ENCODE measurements at places on chromosomes 13 and 19.

DNA sequence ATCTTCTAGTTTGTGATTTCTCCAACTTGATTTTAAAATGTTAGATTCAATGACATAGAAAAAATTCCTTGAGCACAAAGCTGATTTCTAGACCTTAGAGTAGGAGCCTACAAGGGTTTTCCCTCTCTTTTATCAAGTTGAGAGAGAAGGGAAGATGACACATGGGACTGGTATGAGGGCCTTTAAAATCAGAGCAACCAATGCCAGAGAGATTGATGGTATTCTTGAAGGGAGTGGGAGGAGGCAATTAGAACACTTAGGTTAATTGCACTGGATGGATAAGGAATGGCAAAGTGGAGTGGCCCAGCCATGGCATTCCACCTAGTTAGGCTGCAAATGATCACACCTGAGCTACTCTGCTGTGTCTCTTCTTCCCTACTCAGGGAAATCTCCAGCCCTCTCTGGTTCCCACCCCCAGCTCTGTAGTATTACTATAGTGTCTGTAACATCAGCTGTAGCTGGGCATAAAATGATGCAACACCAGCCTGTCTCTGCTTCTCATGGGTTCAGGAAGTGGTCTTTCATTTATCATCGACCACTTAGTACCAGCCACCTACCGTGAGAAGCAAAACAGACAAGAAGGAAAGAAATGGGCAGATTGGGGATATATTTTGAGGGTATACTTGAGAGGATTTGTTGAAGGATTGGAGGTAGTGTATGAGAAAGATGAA is 333.6 kb downstream of the DLEU7 start:
- DNase-seq = no peak

GRCh38 chr13:110665491-110666254 is 40.2 kb downstream of the CARS2 start:
- DNase-seq = no peak

DNA sequence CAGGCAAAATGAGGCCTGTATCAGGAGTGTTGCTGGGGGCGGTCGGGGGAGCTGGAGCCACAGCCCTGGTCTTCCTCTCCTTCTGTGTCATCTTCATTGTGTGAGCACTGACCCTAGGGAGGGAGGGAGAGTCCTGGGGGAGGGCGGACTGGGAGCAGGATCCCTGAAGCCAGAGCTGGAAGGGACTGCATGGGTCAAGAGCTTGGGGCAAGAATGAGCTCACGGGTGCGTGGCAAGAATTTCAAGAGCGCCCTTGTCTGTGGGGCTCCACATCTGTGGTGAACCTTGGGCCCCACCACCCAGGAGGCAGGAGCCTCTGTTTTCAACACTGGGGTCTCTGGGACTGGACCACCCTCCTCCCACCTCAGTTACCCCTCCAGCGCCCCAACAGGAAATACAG is 4.7 kb downstream of the SIGLEC7 start:
- no peak for DNase-seq

DNA sequence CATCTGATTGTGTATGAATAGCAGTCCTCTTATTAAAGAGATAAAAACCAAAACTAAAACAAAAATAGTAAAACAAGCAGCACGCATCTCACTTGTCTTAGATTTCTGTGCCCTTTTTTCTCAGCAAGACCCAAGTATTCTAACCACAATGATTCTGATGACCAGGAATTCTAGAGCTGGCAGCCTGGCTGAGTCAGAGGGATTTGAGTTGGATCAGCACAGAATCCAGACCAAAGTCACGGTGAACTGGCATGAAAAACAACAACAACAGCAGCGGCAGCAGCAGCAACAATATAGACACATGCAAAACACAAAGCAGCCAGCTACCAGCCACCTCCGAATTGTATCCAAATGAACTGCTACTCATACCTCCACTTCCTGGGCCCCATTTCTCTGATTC is 360.5 kb downstream of the KCNRG start:
- DNase-seq = no peak

- DNase-seq = no peak
Observed at GRCh38 chr19:12790628-12791344, 500 bp upstream of the JUNB start.

GRCh38 chr19:46521241-46521868 is 25.7 kb upstream of the PNMA8B start:
- no peak for DNase-seq

DNA sequence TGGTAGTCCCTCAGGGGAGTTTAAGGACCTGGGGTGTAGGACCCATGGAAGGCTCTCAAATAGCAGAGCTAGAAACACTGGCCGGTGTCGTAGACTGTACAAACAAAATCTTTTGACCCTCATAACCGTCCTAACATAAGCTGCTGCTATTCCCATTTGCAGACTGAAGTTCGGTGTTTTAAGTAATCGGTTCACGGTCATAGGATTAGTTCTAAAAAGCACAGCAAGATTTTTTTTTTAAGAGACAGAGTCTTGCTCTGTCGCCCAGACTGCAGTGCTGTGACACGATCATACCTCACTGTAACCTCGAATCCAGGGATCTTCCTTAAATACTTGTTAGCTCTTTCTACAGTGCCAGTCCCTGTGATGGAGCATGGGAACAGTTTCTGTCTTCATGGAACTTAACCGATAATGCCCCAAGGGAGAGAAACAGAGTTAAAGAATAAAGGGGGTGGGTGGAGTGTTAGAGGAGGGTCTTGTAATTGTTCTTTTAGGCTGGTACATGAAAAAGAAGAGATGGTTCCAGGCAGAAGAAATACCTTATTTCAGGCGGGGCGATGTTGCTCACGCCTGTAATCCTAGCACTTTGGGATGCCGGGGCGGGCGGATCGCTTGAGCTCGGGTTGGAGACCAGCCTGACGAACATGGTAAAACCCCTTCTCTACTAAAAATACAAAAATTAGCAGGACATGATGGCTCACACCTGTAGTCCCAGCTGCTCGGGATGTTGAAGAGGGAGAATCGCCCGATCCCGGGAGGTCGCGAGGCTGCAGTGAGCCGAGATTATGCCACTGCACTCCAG is 475 bp upstream of the ZC3H4 start:
- no peak for DNase-seq

GRCh38 chr13:55617241-55617640 is 1523.5 kb upstream of the PRR20A start:
- DNase-seq = no peak

DNA sequence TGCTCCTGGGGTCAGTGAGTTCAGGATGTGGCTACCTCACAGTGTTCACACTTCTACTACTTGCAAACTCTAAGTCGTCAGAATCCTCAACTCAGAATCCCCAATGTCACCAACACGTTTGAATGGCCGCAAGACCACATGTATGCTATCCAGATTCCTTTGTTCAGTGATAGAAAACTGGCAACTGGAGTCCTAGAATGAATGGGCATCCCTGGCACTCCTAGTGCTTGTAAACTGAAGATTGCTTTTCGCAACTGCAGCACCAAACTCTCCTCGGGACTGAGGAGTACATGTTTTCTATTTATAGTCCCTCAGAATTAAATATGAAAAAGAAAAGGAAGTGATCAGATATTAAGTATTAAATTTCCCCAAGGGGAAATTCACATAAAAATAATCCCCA is 4.9 kb downstream of the SMAD9 start:
- DNase-seq = no peak

DNA sequence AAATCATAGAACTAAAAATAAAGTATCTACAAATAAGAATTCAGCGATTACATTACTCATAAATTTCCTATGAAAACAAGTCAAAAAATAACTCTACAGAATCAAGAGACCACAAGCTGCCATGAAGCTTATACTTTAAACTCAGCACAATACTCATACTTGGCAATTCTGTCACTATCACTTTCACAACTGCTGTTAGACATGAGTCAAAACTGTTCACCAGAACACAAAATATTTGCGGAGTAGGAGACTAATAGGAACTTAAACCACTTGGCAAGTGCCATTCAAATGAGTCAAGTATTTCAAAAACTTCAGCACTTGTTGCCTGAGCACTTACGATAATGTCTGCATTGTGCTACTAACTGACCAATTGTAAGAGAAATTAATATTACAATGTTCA is 387.8 kb upstream of the GPC6 start:
- DNase-seq = no peak

DNA sequence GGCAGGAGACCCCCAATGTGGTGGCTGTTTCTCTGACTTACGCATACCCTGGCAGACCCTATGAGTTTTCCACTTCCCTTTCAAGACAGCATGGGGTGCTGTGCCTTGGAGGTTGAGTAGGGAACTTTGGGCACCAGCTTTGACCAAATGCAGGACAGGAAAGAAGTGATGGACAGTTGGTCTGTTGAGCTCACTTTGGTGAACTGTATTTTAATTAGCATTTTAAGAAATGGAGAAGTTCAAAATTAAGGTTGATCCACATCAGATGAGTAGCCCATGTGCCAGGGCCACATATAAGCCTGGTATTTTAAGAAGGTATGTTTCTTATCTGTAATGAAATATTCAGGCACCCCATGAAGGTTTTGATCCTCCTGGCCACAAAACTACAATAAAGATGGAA is 46.1 kb upstream of the RAP2A start:
- no peak for DNase-seq

- no peak for DNase-seq
Observed at GRCh38 chr19:11111771-11112144, 22.5 kb downstream of the LDLR start.

- no peak for DNase-seq
Observed at GRCh38 chr19:54317108-54317964, 4.4 kb upstream of the LILRA5 start.

- DNase-seq = no peak
Observed at GRCh38 chr19:45496349-45496953, 396 bp downstream of the RTN2 start.

- no peak for DNase-seq
Observed at GRCh38 chr19:48417421-48417820, 24.0 kb downstream of the GRIN2D start.

DNA sequence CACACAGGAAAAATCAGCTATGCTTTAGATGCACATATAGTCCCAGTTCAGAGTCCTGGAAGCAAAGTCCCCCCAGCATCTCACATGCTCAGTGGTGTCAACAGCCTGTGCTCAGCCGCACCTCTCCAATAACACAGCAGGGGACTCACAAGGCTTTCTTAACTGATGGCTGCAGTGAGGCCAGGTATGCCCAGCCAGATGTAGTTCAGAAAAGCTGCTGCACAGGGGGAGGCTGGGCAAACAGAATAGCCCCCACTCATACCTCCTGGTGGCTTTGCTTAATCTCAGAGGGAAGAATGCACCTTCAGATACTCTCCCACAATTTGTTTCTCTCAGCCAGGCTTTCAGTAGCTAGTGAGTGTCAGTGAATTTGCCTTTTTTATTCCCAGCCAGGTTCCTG is 33.4 kb downstream of the FAM124A start:
- DNase-seq = no peak

DNA sequence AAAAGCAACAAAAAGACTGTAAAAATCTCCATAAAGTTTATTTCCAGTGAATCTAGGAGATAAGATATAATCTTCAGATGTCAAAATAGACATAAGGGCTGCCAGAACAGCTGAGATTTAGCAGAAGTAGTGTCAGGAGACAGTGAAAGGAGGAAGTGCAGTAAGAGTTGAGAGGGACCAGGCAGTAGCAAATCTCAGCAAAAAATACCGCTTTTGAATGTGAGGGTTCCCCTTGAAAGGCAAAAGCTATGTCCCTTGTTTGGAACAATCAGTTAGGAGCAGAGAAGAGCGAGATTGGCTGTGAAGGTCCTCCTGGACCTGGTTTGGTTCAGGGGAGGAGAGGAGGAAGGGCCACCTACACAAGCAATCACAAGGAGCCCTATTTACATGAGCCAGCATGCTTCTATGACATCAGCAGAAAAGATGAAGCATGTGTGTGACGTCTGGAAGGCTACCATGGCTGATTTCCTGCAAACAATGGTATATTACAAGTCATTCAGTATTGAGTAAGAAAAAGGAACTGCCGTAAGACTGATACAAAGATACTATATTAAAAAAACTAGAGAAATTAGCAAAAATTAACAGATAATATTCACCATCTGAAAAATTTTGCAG is 98.9 kb upstream of the SIAH3 start:
- no peak for DNase-seq

DNA sequence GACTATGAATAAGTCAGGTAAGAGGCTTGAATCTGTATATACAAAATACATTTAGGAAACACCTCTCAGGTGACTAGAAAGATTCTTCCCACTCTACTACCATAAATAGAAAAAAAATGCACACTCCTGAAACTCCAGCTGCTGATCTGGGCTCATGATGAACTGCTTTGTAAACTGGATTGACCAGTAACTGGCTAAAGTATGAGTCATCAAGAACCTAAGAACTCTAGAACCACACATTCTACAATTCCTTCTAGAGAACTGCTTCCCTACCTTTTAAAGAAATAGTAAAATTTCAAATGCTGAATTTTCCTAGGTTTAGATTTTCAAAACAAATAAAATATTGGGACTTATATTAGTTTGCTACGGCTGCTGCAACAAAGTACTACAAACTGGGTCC is 55.2 kb downstream of the ELF1 start:
- DNase-seq = no peak

DNA sequence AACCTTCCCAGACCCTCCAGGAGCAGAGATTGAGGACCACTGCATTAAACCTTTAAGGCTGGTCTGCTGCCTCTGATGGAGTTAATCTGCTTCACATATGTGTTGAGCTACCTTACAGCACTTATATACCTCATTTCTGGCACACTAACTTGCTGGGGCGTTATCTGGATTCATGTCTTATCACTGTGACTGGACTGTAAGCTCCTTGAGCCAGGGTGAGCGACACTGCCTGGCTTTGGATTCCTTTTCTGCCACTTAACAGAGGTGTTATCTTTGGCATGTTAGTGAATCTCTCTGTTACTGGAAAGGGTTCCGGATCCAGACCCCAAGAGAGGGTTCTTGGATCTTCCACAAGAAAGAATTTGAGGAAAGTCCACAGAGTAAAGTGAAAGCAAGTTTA is 69.8 kb upstream of the RGCC start:
- DNase-seq = no peak

DNA sequence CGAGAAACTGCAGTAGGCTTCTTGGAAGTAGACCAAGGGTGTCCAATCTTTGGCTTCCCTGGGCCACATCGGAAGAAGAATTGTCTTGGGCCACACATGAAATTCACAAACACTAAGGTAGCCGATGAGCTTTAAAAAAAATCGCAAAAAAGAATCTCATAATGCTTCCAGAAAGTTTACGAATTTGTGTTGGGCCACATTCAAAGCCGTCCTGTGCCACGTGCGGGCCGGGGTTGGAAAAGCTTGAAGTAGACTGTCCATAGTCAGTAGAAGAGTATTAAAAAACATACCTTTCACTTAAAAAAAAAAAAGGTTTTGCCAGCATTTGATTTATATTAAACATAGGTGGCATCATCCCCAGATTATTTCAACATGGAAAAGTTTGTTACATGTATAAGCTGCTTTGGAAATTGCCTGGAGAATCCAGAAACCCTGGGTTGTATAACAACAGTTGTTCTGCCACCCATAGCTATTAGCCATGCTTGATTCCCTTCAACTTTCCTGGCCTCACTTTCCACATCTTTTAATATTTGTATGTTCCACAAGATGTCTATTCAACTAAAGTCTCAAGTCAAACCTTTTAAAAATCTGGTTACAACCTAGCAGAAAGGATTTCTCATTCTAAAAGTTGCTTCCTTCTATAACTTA is 1.0 kb downstream of the IFT88 start:
- DNase-seq = no peak

Data from iPS DF 19.7 (cell line).